ENCODE measurements at places on chromosomes 1 and 21.

DNA sequence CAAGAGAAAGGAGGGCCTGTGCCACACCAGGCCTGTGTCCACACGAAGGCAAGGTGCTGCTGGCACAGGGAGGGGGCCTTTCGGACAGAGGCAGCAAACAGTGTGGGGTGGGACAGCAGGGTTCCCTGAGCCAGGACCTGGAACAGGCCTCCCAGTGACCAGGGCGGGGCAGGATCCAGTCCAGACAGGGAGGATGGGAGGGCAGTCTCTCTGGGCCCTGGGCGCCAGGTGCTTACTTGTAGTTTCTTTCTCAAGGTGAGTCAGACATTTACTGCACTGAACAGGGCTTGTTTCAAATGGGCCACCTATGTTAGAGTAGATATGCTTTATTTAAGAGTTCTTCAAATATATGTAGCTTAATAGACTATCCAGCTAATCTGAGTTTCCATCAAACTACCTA is 52.8 kb upstream of the STUM start:
- DNase-seq = no peak

GRCh38 chr21:34284666-34285065 is 79.1 kb upstream of the KCNE2 start:
- no peak for DNase-seq

DNA sequence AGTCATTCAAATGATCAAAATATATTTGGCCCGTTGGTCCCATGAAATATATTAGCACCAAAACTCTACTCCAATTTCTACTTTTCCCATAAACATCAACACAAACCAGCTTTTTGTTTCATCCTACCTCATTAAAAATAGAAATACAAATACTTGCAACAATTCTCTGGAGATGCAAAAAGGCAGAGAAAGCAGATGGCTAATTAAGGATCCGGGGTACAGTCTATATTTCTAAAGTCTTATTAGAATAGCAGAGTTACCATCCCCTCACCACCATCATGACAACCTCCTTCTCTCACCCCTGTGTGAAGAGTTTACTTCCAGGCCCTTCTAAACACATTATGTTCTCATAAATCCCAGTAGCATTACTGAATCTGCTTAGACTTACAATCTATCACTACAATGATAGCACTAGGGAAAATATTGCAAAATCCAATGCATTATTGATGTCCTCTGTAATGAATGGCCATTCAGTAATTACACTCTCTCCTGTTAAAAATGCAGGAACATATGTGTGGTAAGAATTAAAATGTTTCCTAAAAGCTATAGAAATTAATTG is 133.8 kb downstream of the HHIPL2 start:
- DNase-seq = no peak

DNA sequence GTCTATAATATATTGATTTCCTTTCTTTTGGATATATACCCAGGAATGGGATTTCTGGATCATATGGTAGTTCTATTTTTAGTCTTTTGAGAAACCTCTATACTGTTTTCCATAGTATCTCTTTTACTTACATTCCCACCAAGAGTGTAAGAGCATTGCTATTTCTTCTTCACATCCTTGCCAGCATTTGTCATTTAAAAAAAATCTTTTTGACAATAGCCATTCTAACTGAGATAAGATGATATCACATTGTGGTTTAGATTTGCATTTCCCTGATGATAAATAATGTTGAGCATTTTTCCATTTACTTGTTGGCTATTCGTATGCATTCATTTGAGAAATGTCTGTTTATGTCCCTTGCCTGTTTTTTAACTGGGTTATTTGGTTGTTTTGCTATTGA is 467.4 kb downstream of the COL11A1 start:
- DNase-seq = no peak

Measured in GM19239 (cell line).